Gastroesophageal sphincter (tissue), 4 donors: ENCODE measurements at places on chromosomes 16 and 17. TPM values are rescaled to one million over a fixed set of nuclear protein-coding genes. Genes with fewer than 3 reads are reported as not detected.

The ACSM5 gene
- 1.3 TPM for total RNA-seq

The PLCG2 gene
- total RNA-seq, result 8.0 TPM

The SBK1 gene
- total RNA-seq, result not detected

The BEAN1 gene
- 0.47 TPM for total RNA-seq

GRCh38 chr17:42814633-42815399 is 9.3 kb downstream of the BECN1 start:
- peak; percentile 48 for ATAC-seq
- H3K36me3 ChIP-seq, result no peaks in the 10 kb centered on the region
- peak overlapping the region; percentile 49 for H3K27ac ChIP-seq
- H3K4me1 ChIP-seq, result peaks cover 9% of the 10 kb centered on the region
- no peak overlapping the region for H3K4me3 ChIP-seq

DNA sequence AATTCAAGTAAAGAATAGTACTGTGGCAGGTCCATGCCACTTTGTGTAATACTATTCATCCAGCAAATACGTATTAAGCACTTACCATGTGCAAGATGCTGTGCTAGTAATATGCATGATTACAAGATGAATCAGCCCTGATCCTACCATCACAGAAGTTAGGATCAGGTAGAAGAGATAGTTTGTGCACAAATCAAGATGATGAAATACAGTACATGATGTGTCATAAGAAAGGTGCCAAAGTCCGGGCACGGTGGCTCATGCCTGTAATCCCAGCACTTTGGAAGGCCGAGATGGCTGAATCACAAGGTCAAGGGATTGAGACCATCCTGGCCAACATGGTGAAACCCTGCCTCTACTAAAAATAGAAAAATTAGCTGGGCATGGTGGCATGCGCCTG is 10.9 kb downstream of the COG4 start:
- H3K36me3 ChIP-seq, result peaks cover 100% of the 10 kb centered on the region
- H3K4me3 ChIP-seq, result no peak overlapping the region
- no peak for ATAC-seq
- no peaks in the 10 kb centered on the region for H3K27me3 ChIP-seq
- H3K27ac ChIP-seq, result no peak overlapping the region
- H3K4me1 ChIP-seq, result no peaks in the 10 kb centered on the region

GRCh38 chr17:67435122-67435521 is 58.0 kb downstream of the PITPNC1 start:
- no peak overlapping the region for H3K4me3 ChIP-seq
- H3K4me1 ChIP-seq, result peaks cover 13% of the 10 kb centered on the region
- H3K36me3 ChIP-seq, result no peaks in the 10 kb centered on the region
- no peak overlapping the region for H3K27ac ChIP-seq
- no peak for ATAC-seq
- no peaks in the 10 kb centered on the region for H3K27me3 ChIP-seq

DNA sequence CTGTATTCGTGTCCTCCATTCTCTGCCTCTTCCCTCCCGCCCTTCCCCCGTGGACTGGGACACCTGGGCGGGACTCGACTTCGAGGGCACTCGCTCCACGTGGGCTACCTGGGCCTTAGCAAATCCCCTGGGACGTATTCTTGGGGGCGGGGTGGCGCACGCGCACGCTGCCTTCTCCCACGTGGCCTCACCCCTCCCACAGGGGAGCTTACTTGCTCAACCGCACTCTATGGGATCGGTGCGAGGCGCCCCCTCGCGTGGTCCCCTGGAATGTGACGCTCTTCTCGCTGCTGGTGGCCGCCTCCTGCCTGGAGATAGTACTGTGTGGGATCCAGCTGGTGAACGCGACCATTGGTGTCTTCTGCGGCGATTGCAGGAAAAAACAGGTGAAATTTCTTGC is 3.5 kb downstream of the VMO1 start:
- H3K27ac ChIP-seq, result no peak overlapping the region
- no peak overlapping the region for H3K4me3 ChIP-seq
- ATAC-seq, result no peak
- H3K4me1 ChIP-seq, result peaks cover 19% of the 10 kb centered on the region
- peaks cover 84% of the 10 kb centered on the region for H3K27me3 ChIP-seq

DNA sequence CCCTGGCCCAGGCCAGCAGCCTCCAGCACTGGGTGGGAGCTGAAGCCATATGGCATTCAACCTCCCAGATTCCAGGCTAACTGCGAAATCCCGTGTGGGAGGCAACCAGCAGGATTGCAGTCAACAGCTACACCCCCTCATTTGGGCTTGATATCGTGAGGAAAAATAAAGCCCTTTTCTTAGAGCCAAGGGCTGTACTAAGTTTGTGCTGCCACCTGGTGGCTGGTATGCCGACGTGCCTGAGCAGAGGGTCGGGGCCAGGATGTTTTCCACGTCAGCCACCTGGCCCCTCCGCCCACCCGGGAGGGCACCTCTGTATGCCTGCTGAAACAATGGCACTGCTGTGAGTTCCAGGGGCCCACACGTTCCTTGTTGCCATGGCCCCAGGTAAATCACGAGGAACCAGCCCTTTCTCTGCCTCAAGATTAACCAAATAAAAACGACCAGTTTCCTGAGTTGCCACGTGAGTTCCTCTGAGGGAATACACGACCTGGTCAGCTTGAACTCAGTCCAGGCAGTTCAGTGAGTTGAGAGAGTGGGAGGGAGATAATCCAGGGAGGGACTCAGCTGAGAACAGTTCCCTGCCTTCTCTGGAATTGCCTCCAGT is 9.0 kb downstream of the TMEM98 start:
- no peaks in the 10 kb centered on the region for H3K27me3 ChIP-seq
- no peak overlapping the region for H3K27ac ChIP-seq

DNA sequence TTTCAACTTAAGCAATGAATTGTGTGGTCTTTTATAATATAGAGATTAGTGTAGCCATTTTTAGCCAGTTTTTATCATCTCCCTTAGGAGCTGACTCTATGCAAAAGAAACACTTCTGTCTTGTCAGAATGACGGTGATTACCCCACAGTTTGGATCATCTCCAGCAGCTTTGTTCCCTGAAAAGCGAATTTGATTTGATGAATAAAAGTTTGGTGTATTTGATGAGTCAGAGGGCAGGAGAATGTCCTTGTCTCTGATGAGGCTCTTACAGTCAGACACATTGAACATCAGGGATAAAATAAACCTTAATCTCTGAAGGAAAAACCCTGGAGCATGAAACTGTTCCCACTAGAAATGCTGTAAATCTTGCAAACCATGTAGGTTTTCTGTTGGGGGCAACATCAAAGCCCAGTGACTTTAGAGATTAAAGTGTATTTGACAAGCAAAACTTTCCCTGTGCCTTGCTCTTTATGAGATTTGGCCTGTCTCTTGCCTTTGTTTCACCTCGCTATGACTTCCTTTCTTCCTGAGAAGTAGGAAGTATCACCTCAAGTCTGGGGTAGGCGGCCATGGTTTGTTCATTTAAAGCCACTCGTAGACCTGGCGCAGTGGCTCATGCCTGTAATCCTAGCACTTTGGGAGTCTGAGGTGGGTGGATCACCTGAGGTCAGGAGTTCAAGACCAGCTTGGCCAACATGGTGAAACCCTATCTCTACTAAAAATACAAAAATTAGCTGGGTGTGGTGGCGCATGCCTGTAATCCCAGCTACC is 209.3 kb downstream of the FTO start:
- peak; percentile 53 for ATAC-seq
- H3K36me3 ChIP-seq, result no peaks in the 10 kb centered on the region
- H3K4me1 ChIP-seq, result peaks cover 37% of the 10 kb centered on the region

DNA sequence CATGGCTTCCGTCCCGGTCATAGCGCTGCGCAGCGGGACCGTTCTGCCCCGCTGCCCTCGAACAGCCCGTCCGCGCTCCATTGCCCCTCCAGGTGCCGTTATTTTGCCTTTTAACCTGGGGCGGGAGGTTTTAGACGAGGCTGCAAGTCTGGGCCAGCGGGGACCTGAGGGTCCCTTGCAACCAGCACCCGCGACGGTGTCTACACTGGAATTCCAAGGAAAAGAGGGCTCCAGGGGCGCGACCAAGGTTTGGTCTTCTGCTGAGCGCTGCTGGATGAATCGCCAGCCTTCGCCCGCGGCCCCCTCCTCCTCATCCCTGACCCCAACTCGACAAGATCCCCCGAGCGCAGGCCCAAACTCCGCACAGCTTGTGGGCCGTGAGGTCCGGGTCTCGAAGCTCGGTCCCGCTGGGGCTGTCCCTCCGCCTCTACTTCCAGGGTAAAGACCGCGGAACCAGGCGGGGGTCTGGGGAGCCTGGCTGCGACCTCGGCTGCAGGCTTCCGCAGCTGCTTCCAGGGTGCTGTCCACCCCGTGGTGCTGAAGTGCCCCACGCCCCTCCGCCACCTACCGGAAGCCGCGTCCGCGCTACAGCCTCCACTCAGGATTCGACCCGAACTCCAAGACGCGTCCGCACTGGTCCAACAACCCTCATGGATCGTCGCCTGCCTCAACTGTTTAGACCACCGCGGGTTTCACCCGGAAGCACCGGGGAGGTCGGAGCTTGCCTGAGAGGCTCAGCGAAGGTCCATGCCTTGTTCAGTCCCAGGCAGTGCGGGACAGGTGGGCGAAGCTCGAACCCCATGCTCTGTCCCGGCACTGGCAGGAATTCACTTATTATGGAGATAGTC is 10.1 kb upstream of the CA4 start:
- H3K27me3 ChIP-seq, result peaks cover 60% of the 10 kb centered on the region
- H3K27ac ChIP-seq, result no peak overlapping the region
- no peak for ATAC-seq
- H3K36me3 ChIP-seq, result no peaks in the 10 kb centered on the region

GRCh38 chr16:25023556-25023955 is 8.4 kb upstream of the ARHGAP17 start:
- no peaks in the 10 kb centered on the region for H3K36me3 ChIP-seq
- H3K27me3 ChIP-seq, result no peaks in the 10 kb centered on the region
- H3K27ac ChIP-seq, result no peak overlapping the region
- no peaks in the 10 kb centered on the region for H3K4me1 ChIP-seq
- H3K4me3 ChIP-seq, result no peak overlapping the region
- ATAC-seq, result no peak

DNA sequence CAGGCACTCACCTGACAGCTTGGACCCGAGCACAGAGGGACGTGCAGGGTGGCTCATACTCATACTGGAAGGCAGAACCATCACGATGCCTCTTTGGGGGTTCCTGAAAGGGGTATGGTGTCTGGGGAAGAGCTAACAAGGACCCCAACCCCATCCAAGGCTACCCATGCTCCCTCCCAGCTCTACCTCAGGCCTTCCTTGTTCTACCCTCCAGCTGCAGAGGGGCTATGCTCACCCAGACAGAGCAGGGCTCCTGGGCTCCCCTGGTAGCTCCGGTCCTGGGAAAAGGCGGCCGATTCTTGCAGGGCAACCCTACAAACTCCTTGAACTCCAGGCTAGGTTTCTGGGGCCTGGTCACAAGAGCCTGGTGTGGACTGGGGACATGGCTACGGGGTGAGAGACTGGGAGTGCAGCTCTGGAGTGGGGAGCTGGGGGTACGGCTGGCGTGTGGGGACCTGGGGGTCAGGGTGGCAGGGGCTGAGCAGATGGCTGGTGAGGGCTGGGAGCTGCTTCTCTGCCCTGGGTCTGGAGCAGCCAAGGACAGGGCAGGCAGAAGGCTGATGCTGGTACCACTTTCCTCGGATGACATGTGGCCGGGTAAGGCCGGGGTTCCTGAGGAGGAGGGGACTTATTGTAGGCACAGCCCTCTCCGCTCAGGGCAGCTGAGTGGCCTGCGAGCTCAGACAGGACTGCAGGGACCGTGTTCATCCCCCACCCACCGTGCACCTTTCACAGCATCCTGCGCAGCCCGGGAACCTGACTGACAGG is 2.1 kb downstream of the ACD start:
- ATAC-seq, result no peak
- peaks cover 5% of the 10 kb centered on the region for H3K4me1 ChIP-seq
- peaks cover 33% of the 10 kb centered on the region for H3K36me3 ChIP-seq
- H3K27ac ChIP-seq, result no peak overlapping the region
- peaks cover 28% of the 10 kb centered on the region for H3K27me3 ChIP-seq

DNA sequence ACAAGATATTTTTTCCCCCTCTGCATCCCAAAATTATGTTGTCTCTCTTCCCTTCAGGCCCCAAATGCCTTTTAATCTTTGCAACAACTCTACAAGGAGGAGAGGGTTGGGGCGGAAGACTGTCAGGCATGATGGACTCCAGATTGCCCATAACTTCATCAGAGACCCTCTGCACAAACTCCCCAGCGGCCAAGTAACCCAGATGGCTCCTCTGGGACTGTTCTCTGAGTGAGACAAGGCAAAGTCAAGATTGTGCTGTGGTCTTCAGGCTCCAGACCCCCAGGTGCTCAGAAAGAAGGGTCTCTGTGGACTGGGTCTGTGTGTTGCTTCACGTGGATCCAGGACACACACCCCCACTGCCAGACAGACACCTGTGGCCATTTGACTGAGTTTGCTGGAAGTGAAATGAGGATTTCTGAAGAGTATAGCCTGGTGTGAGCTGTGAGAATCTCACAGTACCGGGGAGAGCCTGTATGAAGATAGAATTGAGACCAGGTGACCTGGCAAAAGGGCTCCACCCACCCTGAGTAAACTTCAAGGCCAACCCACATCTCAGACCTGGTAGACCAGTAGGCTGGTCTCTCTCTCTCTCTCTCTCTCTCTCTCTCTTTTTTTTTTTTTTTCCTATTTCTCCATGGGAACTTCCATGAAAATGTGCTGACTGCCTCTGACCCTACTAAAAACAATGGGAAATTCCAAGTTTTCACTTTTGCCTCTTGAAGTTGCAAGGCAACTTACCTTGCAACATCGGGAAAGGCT is 354.1 kb downstream of the SOX9 start:
- H3K4me3 ChIP-seq, result no peak overlapping the region
- H3K36me3 ChIP-seq, result no peaks in the 10 kb centered on the region
- H3K27me3 ChIP-seq, result peaks cover 43% of the 10 kb centered on the region
- H3K27ac ChIP-seq, result no peak overlapping the region

GRCh38 chr16:87976665-87977064 is 25.4 kb downstream of the BANP start:
- H3K4me1 ChIP-seq, result no peaks in the 10 kb centered on the region
- H3K4me3 ChIP-seq, result no peak overlapping the region
- peaks cover 32% of the 10 kb centered on the region for H3K36me3 ChIP-seq
- no peaks in the 10 kb centered on the region for H3K27me3 ChIP-seq
- H3K27ac ChIP-seq, result no peak overlapping the region
- no peak for ATAC-seq

DNA sequence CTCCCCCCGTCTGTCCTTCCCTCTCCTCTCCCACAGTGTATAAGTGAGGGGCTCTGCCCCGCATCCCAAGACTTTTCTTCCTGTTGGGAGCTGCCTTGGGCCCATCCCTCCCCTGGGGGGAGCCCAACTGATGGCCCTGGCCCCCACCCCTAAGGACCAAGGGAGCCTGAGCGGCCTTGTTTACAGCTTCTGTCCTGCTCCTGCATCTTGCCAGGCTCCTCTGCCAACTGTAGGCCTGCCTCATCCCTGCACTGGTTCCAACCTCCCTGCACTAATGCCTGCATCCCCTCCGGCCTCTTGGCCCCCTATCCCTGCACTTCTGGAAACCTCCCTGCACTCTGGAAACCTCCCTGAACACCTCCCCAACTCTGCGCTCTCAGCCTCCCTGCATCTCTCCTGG is 1.4 kb upstream of the PAGR1 start:
- H3K27me3 ChIP-seq, result no peaks in the 10 kb centered on the region
- ATAC-seq, result no peak
- peaks cover 87% of the 10 kb centered on the region for H3K4me1 ChIP-seq
- H3K36me3 ChIP-seq, result peaks cover 28% of the 10 kb centered on the region
- peak overlapping the region; percentile 98 for H3K27ac ChIP-seq
- H3K4me3 ChIP-seq, result no peak overlapping the region

- H3K4me1 ChIP-seq, result no peaks in the 10 kb centered on the region
- H3K4me3 ChIP-seq, result no peak overlapping the region
- no peak overlapping the region for H3K27ac ChIP-seq
- no peaks in the 10 kb centered on the region for H3K27me3 ChIP-seq
These were observed 38.1 kb upstream of the ABCC12 start for GRCh38 chr16:48193846-48194245.

- ATAC-seq, result no peak
- no peaks in the 10 kb centered on the region for H3K27me3 ChIP-seq
- no peak overlapping the region for H3K27ac ChIP-seq
- no peaks in the 10 kb centered on the region for H3K4me1 ChIP-seq
These were observed 37.1 kb downstream of the FANCA start for GRCh38 chr16:89779231-89779908.
